ENCODE measurements at places on chromosomes 6 and 20. TPM values are rescaled to one million over a fixed set of nuclear protein-coding genes. Genes with fewer than 3 reads are reported as not detected.
A peak's percentile ranks its signal among the peaks of the same experiment; 100 is the strongest.

GSTA1 gene
- not detected for total RNA-seq

SYNE1 gene
- total RNA-seq: 182 TPM

CYP21A2 gene
- 0.68 TPM for total RNA-seq

TSHZ2 gene
- total RNA-seq: not detected

SIRPB1 gene
- 1.6 TPM for total RNA-seq

HLA-F gene
- 6.6 TPM for total RNA-seq

MTFR2 gene
- 1.7 TPM for total RNA-seq

OR2H1 gene
- not detected for total RNA-seq

PI3 gene
- not detected for total RNA-seq

GSS gene
- 57.7 TPM for total RNA-seq

- no peak for DNase-seq
Observed at GRCh38 chr20:60718743-60719480, 533.1 kb upstream of the CDH4 start.

DNA sequence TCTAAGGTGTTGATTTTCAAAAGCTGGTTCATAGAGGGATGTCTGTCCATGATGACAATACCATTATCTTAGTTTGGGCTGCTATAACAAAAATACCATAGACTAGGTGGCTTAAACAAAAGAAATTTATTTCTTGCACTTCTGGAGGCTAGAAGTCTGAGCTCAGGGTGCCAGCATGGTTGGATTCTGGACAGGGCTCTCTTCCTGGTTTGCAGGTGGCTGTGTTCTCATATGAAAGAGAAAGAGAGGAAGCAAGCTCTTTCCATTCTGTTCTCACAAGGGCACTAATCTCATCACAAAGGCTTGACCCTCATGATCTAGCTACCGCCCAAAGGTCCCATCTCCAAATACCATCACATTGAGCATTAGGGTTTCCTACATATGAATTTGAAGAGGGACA, 144.5 kb upstream of the SLC24A3 start:
- DNase-seq: no peak

DNA sequence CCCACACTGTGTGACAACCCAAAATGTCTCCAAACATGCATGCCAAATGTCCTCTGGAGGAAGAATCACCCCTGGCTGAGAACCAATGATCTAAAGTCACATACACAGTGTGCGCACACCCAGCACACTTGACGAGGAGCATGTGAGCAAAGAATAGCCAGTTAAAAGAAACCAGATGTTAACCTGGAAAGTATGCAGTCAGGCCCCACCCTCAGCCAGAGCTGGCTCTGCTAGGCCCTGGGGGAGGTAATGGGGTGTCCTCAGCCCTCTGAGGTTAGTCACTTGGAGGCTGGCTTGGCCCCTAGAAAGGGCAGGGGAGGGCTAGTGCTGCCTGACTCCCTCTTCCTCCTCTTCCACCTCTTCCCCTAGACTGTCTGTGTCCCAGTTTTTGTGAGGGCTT, 15.2 kb upstream of the GUCA1A start:
- DNase-seq: no peak

GRCh38 chr6:33320315-33321181, 3.0 kb upstream of the ZBTB22 start:
- no peak for DNase-seq

- DNase-seq: no peak
Observed at GRCh38 chr20:43238833-43239232, 49.1 kb upstream of the PTPRT start.

GRCh38 chr6:64084185-64084663, 448.6 kb downstream of the PHF3 start:
- no peak for DNase-seq

GRCh38 chr6:20826378-20826777, 292.1 kb downstream of the CDKAL1 start:
- no peak for DNase-seq

DNA sequence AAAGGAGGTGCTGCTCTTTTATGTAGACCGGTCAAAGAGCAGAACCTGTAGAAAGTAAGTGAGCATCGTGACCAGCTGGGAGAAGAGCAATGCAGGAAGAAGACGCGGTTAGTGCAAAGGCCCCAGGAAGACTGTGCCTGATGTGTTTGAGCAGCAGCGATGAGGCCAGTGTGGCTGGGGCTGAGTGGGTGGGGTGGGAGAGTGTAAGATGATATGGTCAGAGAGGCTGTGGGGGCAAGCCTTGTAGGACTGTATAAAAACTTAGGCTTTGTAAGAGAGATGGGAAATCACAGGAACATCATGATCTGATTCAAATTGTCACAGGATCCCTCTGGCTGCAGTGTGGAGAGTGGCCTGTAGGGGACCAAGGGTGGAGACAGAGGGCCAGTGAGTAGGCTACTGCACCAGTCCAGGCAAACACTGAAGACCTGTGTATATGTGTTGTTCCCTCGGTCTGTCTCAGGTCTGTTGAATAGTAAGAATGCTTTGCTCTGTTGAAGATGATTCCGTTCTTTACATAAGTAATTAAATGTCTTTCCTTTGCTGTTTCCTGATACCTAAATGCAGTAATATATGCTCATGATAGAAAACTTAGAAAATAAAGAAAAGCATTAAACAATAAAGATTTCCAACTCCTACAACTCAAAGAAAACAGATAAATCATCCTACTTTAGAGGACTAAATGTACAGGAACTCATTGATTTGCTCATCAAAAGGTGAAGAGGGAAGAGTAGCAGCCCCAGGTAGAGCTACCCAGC, 23.6 kb upstream of the WFDC2 start:
- no peak for DNase-seq

GRCh38 chr20:59663513-59664060, 59.2 kb downstream of the PHACTR3 start:
- no peak for DNase-seq

DNA sequence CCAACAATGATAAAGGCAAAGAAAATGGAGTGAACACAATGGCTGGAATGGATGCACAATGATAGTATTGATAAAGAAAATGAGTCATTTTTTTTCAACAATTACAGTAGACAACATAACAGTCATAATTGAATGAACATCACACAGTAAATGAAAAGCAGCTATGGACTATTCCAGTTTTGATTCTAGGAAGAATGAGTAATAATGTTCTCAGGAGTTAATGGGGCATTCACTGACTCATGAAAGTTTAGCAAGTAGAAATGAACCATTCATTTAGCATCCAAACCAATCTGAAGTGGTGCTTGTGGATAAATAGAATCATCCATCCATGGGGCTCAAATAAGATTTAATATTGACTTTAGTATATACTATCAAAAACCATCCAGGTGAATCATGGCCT, 1029.5 kb upstream of the GJE1 start:
- no peak for DNase-seq

- no peak for DNase-seq
Observed at GRCh38 chr6:114075777-114076176, 104.8 kb upstream of the HDAC2 start.

DNA sequence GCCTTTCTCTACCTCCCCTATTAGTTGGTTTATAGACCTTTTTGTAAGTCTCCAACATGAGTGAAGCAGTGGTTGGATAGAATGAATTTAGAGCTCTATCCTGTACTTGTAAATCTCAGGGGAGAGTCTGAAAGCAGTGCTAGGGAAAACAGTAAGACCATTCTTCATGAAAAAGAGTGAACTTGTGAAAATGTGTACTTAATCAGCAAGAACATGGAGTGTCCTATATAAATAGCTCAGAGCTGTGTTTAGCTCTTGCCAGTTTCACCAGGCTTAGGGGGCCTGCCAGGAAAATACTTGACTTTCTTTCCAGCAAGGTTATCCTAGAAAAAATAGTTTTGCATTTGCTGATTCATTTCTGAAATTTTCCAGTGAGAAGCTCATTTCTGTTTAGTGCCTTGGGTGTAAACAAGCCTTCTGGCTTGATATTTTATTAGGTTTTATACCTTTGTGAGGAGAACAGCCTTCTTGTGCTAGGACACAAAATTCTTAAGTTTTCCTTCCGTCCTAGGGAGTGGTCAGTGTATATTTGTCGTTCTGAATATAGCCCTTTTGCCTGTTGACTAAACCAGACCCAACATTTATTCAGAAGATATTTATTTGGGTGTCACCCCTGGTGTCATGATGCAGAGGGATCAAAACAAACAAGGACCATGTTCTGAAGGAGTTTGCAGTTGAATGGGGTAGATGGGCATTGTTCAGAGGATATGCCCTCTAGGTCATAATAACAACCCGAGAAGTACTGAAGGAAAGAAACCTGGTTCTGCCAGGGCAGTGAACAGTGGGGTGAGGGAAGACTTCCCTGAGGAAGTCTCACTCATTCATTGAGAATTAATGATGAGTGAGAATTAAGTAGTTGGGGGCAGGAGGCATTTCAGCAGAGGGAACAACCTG, 7.6 kb downstream of the ARFGEF2 start:
- no peak for DNase-seq

GRCh38 chr6:162856885-162857284, 129.1 kb downstream of the PACRG start:
- DNase-seq: no peak

DNA sequence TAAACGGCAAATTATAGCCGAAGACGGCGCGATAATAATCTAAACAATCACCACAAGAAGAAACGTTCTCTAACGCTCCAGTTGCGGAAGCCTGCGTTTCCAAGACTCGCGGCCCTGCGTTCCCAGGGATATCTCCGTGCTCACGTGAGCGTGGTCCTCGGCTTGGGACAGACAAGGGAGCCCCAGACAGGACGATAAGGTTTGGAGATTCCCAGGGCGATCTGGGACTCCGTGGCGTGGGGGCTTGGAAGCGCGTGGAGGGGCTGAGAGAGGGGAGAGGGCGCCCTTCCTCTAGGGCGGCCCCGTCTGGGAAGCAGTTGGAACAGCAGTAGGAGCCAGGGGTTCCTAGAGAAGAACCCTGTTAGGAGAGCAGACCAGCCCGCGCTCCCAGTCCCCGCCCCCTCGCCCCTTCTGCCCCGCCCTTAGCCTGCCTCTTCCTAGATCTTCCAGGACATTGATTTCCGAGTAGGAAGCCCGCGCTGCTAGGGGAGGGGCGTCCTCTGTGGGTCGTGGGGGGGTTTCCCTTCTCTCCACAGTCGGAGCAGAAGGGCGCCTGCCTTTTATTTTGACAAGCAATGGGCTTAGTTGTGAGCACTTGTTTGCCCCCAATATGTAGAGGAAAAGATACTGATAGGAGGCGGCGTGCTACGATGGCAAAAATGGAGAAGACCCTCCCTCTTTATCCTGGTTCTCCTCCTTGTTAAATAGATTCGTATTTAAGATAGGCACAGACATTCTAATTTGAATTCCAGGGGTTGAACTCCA, 10.6 kb downstream of the NRN1 start:
- no peak for DNase-seq

DNA sequence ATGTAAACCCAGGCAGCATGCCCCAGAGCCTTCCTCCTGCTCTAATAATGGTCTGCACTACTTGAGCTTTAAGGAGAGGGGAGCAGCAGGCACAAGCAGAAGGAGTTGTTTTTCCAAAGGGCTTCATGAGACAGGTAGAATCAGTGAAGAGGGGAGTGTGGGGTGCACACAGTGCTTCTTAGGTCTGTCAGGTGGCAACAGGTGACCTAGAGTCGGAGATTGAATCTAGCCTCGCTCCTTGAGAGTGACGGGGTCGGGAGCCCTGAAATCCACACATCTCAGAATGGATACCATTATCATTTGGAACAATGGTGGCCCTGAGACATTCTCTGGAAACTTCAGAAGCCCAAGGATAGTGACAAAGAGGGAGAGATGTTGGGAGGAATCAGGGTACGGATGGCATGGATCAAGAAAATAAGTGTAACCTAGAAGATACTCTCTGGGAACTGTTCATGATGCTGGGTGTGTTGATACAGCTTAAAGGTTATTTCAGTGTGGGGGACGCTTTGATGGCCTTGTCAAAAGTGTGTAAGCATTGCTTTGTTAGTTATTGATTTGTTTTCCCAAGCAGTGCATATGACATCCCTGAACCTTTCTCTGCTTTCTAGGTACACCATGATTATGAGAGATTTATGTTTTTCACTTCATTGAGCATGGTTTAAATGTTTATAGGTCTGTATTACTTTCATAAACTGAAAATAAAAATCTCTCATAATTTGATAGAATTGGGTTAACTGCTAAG, 77.8 kb upstream of the L3MBTL3 start:
- DNase-seq: no peak

- no peak for DNase-seq
Observed at GRCh38 chr6:104640761-104641160, 219.0 kb downstream of the HACE1 start.

DNA sequence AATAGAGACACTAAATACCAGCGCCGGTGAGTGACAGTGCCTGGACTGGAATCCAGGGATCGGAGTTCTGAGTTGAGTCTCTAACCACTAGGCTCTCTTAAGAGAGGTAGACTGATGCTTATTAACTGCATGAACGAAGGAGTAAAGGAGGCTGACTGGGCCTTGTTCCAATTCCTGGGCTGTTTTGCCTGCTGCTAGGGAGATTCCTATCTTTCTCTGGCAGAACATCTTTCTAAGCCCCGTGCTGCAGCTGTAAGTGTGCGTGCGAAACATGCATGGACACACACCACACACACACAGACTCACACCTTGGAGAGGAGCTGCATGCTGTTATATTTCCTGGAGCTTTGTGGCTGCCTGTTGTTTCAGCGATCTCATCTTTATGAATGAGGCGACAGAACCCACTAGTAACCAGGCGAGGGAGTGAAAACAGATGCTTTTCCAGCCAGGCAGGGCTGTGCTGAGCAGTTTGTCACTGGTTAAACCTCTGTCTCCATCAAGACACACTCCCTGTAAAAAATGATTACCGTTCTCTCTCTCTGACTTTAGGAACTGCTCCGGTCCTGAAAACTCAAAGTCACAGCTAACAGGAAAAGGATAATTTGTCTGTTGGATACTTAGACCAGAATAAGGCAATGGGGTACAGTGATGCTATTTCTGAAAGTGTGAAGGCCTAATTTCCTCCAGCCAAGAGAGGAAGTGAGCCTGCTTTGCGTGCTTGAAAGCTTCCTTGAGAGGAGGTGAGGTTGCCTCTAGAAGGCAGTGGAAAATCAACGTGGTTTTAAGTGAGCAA, 157.4 kb upstream of the ZNF217 start:
- no peak for DNase-seq

GRCh38 chr20:60224914-60225313, 266.7 kb downstream of the CDH26 start:
- DNase-seq: no peak

- DNase-seq: no peak
Observed at GRCh38 chr6:105849746-105850145, 236.4 kb upstream of the PRDM1 start.

GRCh38 chr6:50843842-50844241, 25.2 kb downstream of the TFAP2B start:
- DNase-seq: no peak

DNA sequence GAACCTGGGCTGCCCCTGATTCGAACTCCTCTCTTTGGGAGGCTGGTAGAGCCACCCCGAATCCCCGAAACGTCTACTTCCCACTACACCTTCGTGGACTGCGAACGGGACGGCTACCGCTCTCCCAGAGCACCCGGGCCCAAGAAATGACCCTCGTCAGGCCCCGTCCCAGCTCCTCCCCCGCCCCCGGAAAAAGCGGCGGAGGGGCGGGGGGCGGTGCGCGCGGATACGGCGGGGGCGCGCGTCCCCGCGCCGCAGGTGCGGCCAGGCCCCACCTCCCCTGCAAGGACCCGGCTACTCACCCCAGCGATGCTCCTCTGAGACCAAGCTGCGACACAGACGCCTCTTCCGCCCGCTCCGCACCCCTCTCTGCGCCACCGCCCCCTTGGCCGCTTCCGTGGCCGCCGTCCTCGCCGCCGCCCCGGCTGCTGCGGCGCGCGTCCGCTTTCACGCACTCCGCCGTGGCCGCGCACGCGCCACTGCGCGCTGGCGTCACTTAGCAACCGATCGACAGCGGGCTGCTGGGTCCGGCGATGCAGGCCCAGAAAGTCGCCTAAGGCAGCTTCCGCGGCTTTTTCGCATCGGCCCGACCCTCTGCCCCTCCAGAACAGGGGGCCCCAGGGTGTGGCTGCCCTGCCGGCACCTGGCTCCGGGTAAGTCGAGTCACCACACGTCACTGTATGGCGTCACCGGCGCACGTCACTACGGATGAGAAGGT, at the start of gene BTBD9:
Gene BTBD9, minus strand, starts transcription at position 432 of the 718 bp plus-strand sequence.
- DNase-seq: peak; percentile 89
